Fibroblast of lung (primary cell): ENCODE measurements at places on chromosomes 5 and 9.

DNA sequence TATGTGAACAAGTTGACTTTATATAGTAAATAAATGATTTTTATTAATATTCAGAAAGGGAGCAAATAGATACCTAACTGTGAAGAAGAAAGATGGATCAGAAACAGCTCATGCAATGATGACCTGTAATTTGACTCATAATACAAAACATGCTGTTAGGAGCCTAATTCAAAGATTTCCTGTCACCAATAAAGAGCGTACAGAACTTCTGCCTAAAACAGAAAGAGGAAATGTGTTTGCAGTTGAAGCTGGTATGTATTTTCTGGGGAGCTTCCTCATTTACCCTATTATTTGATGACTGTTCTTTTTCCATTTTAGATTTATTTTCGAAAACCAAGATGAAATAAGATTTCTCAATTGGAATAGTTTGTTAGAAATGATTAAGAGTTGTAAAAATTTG, 11.4 kb downstream of the YTHDC2 start:
- peaks cover 2% of the 10 kb centered on the region for H3K4me1 ChIP-seq
- no peak for DNase-seq
- no peaks in the 10 kb centered on the region for H3K36me3 ChIP-seq

GRCh38 chr5:150781706-150782614, 3.4 kb downstream of the SMIM3 start:
- H3K27ac ChIP-seq: peak overlapping the region; percentile 83
- peak; percentile 99 for DNase-seq
- peak overlapping the region; percentile 91 for H3K4me3 ChIP-seq
- no peaks in the 10 kb centered on the region for H3K27me3 ChIP-seq
- H3K4me1 ChIP-seq: peaks cover 33% of the 10 kb centered on the region

GRCh38 chr5:156356238-156356637, 29.3 kb downstream of the SGCD start:
- H3K27me3 ChIP-seq: no peaks in the 10 kb centered on the region
- H3K4me1 ChIP-seq: peaks cover 3% of the 10 kb centered on the region
- H3K27ac ChIP-seq: no peak overlapping the region
- H3K36me3 ChIP-seq: no peaks in the 10 kb centered on the region

DNA sequence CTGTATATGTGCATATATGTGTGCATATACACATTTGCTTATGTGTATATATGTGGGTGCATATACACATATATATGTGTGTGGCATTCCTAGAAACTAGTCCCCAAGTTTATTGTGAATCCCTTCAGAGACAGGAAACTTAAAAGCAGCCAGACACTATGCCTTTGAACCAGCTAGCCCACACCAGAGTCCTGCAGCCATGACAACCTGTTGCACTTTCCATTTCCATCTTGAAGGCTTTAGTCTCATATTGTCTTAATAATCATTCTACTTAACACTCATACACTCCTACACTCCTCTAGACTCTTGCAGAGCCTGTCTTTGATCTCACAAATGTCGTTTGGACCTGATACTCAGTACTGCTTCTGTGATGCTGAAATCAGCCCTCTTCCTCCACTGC, 34.8 kb upstream of the CDH6 start:
- H3K27ac ChIP-seq: no peak overlapping the region
- no peaks in the 10 kb centered on the region for H3K36me3 ChIP-seq
- H3K4me3 ChIP-seq: no peak overlapping the region
- no peak for DNase-seq
- H3K4me1 ChIP-seq: no peaks in the 10 kb centered on the region

GRCh38 chr5:135365281-135365680, 33.8 kb downstream of the MACROH2A1 start:
- H3K4me3 ChIP-seq: no peak overlapping the region
- peaks cover 19% of the 10 kb centered on the region for H3K36me3 ChIP-seq
- H3K27ac ChIP-seq: no peak overlapping the region
- no peak for DNase-seq

DNA sequence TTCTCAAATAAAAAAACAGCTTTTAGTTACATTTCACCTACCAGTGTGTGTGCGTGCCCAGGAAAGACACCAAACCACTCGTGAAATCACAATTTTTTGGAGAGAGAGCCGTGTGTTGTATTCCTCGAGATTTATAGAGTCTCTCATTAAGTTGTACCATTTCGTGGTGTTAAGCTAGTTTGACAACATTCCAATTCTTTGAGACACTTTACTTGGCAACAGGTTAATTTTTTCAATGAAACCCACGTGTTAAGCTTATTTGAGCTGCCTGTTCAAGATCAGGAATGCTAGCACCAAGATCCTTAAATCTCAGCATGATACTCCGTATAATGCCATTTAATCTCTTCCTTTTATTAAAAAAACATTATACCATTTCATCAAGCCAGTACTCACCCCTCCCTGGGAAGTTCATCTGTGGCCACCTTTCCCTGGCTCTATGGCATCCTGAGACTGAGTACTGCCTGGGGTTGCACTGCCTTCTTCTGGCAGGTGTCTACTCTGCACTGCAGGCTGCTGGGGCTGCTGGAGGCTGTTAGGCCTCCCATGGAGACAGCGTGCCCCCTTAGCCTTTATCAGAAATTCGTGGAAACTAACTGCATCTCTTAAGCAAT, 143.7 kb downstream of the ARHGAP26 start:
- DNase-seq: no peak
- H3K4me3 ChIP-seq: no peak overlapping the region
- no peaks in the 10 kb centered on the region for H3K36me3 ChIP-seq
- no peaks in the 10 kb centered on the region for H3K27me3 ChIP-seq
- H3K27ac ChIP-seq: no peak overlapping the region

- no peak for DNase-seq
- H3K27me3 ChIP-seq: no peaks in the 10 kb centered on the region
- H3K4me3 ChIP-seq: no peak overlapping the region
- H3K4me1 ChIP-seq: no peaks in the 10 kb centered on the region
Observed at GRCh38 chr5:4230786-4231641, 635.4 kb downstream of the IRX1 start.

DNA sequence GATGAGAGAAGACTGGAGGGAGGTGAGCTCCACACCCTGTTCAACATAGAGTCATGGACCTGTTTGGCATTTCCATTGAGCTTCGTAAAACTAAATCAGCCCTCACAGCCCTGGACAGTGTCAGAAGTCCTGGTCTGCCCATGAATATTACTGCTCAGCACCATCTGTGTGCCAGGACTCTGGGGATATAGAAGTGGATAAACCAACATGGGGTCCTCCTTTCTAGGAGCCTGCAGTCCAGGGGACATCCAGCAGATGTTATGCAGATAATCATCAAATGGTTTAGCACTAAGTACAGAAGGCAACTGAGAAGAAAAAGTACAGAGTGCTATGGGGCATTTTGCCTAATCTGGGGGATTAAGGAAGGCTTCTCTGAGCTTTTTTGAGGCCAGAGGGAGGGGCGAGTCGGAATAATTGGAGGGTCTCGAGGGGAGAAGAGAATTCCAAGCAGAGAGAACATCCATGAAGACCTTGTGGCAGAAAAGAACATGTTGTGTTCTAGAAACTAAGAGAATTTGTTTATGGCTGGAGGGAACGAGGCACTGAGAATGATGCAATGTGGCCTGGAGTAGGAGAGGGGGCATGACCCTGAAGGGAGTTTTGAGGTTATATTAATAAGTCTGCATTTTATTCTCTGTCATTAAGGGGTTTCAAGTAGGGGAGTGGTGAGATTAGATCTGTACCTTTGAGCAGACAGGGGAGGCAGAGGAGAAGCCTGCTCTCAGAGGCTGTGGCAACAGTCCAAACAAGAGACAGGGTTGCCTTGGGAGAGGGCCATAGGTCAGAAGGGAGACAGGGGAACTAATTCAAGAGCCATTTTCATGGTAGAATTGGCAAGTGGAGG, 63.5 kb upstream of the SLC2A8 start:
- no peaks in the 10 kb centered on the region for H3K27me3 ChIP-seq
- H3K27ac ChIP-seq: no peak overlapping the region
- H3K36me3 ChIP-seq: no peaks in the 10 kb centered on the region
- peaks cover 16% of the 10 kb centered on the region for H3K4me1 ChIP-seq
- DNase-seq: no peak

GRCh38 chr5:6774721-6775204, 61.5 kb downstream of the TENT4A start:
- no peaks in the 10 kb centered on the region for H3K27me3 ChIP-seq
- no peaks in the 10 kb centered on the region for H3K4me1 ChIP-seq
- H3K4me3 ChIP-seq: no peak overlapping the region
- no peak overlapping the region for H3K27ac ChIP-seq
- H3K36me3 ChIP-seq: no peaks in the 10 kb centered on the region
- no peak for DNase-seq

GRCh38 chr9:81636255-81636599, 53.1 kb downstream of the TLE1 start:
- H3K27ac ChIP-seq: peak overlapping the region; percentile 79
- H3K4me3 ChIP-seq: no peak overlapping the region
- no peaks in the 10 kb centered on the region for H3K36me3 ChIP-seq
- H3K4me1 ChIP-seq: peaks cover 32% of the 10 kb centered on the region
- no peak for DNase-seq

DNA sequence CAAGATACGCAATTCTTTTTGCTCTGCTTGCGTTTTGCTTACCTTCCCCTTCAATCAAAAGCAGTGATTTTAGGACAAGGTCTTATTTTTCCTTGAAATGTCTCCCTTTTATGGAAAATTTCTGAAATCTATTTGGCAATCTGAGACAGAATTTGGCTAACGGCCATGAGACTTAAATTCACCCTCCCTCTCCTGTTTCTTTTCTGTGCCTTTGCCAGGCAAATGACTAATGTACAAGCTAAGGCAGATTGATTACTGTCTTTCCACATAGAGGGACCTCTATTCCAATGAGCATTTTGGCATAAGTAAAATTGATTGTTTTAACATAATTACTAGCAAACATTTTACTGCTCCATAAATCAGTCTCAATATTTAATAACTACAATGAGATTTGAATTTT, 31.7 kb downstream of the FAM81B start:
- no peak overlapping the region for H3K4me3 ChIP-seq
- H3K27ac ChIP-seq: no peak overlapping the region
- peak; percentile 69 for DNase-seq
- no peaks in the 10 kb centered on the region for H3K27me3 ChIP-seq

GRCh38 chr5:147713550-147714295, 68.8 kb downstream of the JAKMIP2 start:
- no peaks in the 10 kb centered on the region for H3K27me3 ChIP-seq
- H3K36me3 ChIP-seq: no peaks in the 10 kb centered on the region
- no peaks in the 10 kb centered on the region for H3K4me1 ChIP-seq
- no peak for DNase-seq
- H3K4me3 ChIP-seq: no peak overlapping the region

DNA sequence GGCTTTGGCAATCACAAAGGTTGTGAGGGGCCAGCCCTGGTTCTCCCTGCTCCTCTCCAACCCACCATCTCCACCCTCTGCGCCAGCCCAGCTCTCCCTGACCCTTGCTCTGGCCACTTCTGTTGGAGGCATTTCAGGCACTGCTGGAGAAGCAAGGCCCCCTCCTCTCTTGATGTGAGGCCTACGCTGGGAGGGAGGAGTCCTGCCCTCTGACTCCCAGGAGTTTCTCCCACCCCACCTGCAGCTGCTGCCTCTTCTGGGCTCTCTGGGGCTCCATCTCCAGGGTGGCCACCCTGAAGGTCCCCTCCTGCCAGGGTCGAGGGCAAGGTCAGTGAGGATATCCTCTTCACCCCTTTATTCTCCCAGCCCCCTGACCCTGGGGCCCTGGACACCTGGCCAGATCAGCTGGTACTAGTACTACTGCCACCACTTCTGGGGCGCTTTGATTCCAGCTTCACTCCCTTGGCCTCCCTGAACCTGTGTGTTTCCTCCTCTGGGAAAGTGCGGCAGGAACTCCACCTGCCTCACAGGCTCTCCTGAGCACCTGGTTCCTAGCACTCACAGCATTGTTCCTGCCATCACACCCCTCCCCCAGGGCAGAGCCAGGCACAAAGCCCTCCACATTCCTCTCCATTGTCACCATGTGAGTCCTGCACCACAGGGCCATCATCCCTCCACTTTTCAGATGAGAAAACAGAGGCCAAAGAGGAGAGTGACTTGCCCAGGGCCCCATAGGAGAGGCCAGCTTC, 23.8 kb upstream of the TDRD7 start:
- H3K27me3 ChIP-seq: peaks cover 2% of the 10 kb centered on the region
- no peak overlapping the region for H3K27ac ChIP-seq
- no peak overlapping the region for H3K4me3 ChIP-seq
- no peaks in the 10 kb centered on the region for H3K36me3 ChIP-seq
- no peak for DNase-seq
- H3K4me1 ChIP-seq: no peaks in the 10 kb centered on the region

DNA sequence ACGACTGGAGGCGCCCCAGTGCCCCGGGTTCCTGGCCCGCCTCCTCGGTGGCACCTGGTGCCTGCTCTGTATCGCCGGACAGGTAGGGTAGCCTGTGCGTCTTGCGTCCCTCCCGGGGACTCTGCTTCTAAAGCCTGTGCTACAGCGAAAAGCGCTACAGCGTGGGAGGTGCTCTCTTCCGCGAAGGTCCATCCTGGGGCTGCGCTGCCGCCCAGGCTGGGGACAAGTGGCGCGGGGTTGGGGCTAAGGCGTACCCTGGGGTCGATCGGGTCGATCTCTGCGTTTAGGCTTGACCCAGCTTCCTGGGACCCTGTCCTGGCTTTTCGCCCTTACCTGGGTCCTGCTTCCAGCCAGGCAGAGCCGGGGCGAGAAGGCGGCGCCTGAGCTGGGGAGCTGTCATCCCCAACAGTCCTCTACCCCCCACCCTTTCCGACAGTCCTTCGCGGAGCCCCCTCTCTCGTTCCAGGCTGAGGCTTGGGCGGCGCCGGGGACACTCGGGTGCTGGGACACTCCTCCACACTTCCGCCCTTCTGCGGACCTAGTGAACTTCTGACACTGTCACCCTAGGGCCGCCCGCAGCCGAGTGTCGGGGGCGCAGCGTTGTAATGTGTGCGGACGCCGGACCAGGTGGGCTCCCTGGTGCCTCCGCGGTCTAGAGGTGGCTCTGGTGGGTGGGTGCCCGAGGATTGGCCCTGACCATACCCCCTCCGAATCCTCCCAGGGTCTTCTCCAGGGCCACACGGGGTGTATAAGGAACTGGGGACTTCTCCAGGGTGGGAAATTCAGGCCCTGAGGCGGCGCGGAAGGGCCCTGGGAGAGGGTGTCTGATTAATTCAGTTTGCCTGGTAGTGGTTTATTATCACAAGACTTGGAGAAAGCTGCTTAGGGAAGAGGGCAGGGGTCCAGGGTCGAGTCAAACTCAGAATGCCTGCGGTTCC, 328.2 kb downstream of the SH3GL2 start:
- no peaks in the 10 kb centered on the region for H3K4me1 ChIP-seq
- no peak overlapping the region for H3K4me3 ChIP-seq
- H3K27ac ChIP-seq: no peak overlapping the region
- peaks cover 12% of the 10 kb centered on the region for H3K27me3 ChIP-seq
- no peaks in the 10 kb centered on the region for H3K36me3 ChIP-seq
- no peak for DNase-seq

- H3K27me3 ChIP-seq: no peaks in the 10 kb centered on the region
- DNase-seq: no peak
- H3K4me1 ChIP-seq: no peaks in the 10 kb centered on the region
- no peak overlapping the region for H3K27ac ChIP-seq
- no peaks in the 10 kb centered on the region for H3K36me3 ChIP-seq
- H3K4me3 ChIP-seq: no peak overlapping the region
Observed at GRCh38 chr9:20014168-20014567, 225.3 kb upstream of the SLC24A2 start.
